ENCODE measurements at places on chromosomes 12 and 14.

DNA sequence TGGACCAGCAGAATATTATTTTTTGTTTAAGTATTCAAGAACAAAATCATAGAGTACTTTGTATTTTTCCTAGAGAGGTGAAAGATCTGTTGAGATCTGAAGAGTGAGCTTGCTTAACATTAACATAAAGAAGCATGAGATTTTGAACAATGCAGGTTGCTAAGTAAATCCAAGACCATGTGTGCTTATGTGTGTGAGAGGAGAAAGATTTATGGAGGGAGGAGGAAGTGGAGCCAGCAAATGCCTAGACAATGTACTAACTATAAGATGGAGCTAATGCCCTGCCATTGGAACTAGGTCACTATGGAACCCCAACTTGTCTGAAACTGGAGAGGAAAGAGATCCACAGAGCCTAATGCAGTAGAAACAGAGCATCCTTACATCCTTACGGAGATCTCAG lies 13.3 kb downstream of the FAM161B start:
- DNase-seq = no peak

DNA sequence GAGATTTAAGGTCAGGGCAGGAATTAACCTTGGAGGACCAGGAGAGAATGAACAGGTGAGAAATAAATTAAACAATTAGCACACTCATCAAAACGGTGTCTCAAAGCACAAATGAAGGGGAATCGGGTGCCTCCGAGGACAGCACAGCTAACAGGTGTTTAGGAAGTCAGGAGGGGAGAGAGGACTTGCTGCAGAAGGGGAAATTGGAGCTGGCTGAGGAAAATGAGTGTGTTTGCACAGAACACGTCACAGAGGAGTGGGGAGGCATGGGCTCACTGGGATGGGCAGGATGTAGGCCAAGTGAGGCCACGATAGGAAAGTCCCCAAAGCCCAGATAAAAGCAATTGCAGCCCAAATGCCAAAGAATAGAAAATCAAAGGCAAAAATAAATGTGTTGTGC lies 121.7 kb downstream of the ZNF664 start:
- DNase-seq = no peak

- peak; percentile 36 for DNase-seq
Observed at GRCh38 chr12:6828781-6829535, 751 bp downstream of the P3H3 start.

DNA sequence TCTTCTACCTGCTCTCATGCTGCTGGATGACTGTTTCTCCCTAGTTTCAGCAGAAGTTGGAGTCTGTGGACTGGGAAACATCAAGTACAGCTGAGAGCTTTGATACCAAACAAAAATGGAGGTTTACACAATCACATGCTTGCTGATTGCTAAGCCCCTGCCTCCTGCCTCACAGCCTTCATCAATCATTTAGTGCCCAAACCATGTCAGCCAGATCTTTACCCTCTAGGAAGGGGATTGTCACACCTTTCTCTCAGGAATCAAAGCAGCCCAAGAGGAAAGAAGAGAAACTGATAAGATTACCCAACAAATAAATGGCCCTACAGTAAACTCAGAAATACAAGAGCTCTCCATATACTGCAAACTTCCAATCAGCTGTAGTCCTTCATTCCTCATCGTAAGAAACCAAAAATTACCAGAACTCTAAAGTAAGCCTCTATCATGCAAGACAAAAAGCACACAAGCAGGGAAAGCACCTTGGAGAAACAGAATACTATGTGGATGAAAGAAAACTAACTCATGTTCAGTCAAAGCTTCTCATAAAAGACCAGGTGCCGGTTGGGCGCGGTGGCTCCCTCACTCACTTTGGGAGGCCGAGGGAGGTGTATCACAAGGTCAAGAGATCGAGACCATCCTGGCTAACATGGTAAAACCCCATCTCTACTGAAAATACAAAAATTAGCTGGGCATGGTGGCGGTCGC lies 63.6 kb upstream of the RESF1 start:
- DNase-seq = no peak
